Stimulated activated CD8-positive, alpha-beta memory T cell treated with anti-CD3 and anti-CD28 coated beads, Interleukin-4, amount 100 ng/mL, for 4 hours (primary cell): ENCODE measurements at places on chromosomes 7 and 10.

DNA sequence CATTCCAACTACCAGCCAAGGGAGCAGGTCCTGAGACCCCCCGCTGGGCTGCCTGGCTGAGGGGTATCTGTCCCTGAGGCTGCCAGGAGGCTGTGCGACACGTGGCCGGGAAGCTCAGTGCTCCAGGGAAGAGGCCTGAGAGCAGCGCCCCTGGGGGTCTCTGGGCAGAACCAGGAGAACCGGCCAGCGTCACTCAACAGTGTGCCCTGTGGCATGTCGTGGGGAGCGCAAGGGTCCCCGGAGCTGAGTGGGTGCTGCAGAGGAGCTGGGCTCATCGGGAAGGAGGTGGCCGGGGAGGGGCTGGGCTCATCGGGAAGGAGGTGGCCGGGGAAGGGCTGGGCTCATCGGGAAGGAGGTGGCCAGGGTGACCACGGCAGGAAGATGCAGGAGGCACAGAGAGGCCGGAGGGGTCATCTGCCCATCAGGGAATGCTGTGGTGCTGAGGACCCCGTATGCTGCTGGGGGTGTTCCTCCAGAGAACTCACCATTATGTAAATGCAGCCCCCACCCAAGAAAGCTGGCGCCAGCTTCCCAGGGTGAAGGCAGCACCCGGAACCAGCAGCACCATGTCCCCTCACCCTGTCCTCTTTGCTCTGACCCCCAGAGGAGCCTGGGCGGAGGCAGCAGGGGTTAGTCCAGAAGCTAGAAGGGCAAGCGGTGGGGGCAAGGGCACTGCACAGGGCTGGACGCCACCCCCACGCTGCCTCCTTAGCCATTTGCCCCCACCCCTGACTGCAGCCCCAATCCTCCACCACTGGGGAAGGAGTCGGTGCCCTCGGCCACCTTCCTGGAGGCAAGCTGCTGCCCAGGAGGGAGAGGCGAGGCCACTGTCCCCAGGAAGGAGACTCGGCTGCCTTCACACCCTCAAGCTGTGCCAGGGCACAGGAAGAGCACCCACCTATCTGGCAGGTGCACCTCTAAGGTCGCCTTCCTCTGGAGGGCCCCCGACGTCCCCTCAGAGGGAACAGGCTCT, 33.3 kb downstream of the CALML3 start:
- DNase-seq = no peak

GRCh38 chr7:15648461-15648961, 38.0 kb downstream of the MEOX2 start:
- no peak for DNase-seq

DNA sequence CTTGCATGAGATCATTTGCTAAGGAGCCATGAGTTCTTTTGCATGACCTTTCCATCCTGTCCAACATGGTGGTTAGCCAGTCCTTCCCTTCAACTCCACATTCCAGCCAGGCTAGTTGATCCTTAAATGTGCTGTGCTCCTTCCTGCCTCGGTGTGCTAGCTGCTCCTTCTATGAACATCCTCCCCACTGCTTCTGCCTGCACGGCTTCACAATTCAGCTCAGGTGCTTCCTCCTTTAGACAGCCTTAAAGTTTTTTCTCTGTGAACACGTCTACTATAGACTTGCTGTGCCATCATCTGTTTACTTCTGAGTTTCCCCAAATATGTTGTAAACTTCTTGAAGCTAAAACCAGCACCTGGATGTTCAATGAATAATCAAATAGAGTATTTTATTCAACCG, 95.5 kb downstream of the OTUD1 start:
- no peak for DNase-seq

- DNase-seq = no peak
These were observed 647.7 kb upstream of the GALNT17 start for GRCh38 chr7:70484255-70484654.

- no peak for DNase-seq
These were observed 19.9 kb upstream of the ZMIZ1 start for GRCh38 chr10:79048639-79049550.

DNA sequence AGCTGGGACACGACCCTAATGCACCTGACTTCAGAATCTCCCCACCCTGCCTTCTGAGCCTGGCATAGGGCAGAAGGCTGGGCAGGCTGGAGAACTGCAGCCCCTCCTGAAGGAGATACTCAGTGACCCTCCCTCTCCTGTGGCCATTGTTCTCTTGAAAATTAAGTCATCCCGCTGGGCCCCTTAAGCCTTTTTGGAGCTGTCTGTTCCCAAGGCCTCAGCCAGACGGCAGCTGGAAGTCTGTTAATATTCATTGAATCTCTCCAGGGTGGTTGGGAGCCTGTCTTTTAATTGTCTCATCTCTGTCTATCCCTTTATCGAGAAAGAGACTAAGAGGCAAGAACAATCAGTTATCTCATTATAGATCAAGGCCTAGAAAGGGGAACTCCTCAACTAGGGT, 118.1 kb upstream of the PCBD1 start:
- DNase-seq = no peak

- DNase-seq = no peak
These were observed 79.6 kb downstream of the SH3PXD2A start for GRCh38 chr10:103775776-103776175.

DNA sequence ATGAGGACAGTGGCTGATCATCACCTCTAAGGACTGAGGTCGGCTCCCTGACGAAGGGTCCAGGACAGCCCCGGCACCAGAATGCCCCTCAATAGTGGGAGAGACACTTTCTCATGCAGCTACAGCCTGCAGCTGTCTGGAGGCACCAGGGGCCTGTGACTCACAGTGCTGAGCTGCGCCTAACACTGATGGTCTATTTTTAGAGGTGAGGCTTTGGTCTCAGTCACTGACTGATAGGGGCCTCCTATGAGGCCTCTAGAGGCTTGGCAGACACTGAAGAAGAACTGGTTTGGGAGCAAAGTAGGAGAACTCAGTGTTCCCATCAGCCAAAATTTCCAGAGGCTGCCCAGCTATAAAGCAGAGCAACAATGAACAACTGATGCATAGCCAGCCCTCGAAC, 130.1 kb downstream of the COBL start:
- DNase-seq = no peak

DNA sequence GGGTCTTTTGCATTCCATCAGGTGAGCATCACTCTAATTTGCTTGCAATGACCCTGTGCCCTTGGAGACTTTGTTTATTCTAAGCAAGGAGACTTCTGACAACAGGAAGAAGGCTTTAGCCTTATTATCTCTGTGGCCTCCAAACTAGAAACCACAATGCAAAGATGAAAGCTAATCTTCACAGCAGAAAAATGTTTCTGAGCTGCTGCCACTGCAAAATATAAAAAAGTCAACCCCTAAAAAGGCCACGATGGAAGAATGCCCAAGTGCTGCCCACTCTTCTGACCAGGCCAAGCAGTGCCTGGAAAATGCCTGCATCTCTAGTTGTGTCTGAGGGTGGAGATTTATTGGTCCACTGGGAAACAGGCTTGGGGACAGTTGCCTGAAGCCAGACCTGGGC, 299.9 kb downstream of the C7orf25 start:
- no peak for DNase-seq

DNA sequence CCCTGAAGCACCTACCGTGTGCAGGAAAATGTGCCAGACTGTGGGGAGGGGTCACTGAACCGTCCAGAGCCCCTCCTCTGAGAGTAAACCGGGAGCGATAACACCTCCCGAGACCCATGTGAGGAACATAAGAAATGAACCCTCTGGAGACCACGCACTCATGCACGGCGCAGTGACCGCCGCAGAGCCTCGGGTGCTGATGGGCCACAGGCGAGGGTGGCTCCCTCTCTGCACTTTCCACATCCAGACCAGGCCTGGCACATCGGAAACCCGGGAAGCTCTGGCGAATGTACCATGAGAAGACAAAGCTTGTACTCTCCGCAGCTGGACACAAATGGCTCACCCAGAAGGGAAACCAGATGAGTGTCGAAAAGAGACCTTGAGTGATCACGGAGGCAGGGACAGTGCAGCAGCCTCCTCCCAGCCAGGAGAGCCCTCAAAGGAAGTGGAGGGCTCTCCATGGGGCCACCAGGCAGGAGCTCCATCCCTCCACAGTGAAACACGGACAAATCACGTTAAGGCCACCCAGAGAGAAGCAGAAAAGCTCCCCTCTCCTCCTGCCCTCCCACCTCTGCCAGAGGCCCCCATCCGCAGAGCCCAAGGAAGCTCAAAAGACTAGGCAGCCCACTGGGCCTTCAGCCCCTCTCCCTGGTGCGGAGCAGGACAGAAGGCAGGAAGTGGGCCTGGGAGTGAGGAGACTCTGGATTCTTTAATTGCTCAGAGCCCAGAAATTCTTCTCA, 178.1 kb upstream of the PPP2R2D start:
- DNase-seq = no peak

DNA sequence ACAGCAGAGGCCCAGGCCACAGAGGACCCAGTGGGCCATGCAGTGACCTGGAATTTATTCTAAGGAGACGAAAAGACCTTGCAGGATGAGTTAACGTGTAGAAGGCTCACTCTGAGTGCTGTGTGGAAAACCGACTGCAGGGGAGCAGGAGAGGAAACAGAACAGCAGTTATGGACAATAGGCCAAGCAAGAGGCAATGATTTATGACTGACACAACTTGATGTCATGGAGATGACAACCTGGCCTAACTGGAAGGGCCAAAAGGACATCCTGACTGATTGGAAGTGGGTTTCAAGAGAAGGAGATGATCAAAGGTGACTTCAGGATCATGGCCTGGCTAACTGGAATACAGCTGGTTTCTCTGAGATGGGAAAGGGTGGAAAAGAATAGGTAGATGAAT, 70.2 kb upstream of the RAPGEF5 start:
- DNase-seq = no peak

DNA sequence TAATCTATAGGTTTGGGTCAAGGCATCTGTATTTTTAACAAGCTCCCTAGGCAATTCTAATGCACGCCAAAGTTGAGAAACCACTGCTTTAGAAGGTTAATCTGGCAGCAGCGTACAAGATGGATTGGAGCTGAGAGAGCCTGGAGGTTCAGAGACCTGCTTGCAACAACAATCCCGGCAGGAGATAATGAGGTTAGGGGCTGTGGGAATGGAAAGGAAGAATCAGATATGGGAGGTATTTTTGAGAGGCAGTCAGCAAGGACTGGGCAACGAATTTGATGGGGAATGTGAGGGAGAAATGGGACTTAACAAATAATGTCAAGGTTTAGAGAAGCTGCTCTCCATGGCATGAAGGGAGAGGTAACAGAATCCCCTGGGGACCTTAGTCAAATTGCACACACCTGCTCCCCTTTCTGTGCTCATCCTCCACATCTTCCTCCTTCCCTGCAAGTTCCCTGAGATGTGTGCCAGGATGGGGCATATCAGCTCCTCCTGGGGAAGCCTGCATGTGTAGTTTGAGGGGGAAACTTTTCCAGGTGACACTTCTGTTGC, 731.0 kb upstream of the GALNT17 start:
- no peak for DNase-seq

GRCh38 chr10:118692872-118693271, 61.9 kb downstream of the CACUL1 start:
- DNase-seq = no peak

DNA sequence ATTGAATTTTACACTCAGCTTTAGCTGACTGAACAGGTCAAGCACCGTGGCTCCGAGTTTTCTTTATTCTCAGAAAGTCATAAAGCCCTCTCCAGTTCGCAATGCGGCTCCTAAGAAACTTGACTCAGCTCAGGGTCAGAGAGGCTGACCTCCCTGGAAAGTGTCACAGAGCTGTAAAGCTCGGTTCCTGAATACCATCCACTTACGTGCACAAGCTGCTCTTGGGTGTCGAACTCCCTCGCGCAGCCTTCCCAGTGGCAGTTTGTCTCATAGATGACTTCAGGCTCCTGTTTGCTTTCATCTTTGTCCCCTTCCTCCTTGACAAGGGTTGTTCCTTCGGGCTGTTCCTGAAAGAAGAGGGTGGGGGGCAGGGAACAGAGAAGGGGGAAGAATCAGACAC, 213.7 kb downstream of the GLI3 start:
- no peak for DNase-seq

GRCh38 chr7:146956853-146957252, 840.3 kb downstream of the CNTNAP2 start:
- no peak for DNase-seq

DNA sequence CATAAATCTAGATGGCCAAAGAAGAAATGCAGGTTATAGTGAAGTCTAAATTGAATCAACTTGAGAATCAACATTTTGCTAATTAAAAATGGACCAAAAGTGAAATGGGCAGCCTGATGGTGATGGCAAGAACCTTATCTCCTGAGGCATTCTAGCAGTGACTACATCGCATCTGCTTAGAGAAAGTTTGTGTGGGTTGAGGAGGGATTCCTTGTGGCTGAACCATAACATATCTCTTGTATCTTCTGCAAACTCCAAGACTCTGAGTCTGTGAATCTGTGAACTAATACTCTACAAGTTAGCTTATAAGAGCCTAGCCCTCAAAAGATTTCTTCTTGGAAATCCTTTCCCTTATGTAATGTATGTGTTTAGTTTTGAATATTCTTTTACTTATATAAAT, 85.6 kb downstream of the PRKG1 start:
- DNase-seq = no peak

DNA sequence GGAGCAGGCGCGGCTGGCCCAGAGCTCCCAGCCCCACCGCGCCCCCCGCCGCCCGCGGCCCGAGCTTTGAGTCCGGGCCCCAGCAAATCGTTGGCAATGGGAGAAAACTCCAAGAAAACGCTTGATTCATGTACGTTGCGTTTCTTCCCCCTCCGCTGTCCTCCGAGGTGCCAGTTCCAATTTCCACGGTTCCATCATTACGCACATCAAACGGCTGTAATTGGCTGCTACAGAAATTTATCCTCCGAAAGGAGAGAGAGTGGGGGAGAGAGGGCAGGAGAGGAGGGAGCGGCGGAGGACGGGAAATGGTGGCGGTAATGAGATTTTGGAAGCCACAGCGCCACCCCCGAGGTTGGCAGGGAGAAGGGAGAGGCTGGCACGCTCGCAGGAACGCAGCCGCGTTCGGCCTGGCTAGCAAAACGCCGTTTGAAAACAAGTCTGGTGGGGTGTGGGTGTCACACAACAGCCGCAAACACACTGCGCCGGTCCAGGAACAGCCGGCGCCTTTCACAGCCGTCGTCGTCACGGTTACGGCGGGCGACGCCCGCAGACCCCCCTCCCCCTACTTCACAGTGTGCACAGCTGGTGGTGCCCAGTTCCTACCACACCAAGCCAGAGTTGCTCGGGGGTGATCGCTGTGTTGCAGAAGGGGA, 57.5 kb downstream of the UNCX start:
- DNase-seq = no peak

DNA sequence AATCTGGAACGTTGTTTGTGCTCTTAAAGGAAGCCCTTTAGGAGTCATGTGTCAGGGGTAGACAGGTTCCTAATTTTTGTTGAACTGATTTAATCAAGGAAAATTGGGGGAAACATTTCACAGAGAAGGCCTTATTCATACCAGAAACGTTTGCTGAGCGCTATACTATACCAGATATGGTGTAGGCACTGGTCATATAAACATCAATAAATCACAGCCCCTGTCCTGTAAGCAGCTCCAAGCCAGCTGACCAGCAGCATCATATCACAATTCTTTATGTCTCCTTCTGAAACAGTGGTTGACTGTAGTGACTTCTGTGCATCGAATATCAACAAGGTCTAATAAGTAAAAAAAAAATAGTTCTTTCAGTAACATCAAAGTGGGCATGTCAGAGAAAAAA, 1.1 kb downstream of the TMEM178B start:
- DNase-seq = no peak
